ENCODE measurements at places on chromosomes 1 and 21.

GRCh38 chr1:9066945-9067807, 2.3 kb downstream of the SLC2A5 start:
- no peak for DNase-seq

- no peak for DNase-seq
Measured at GRCh38 chr1:188872376-188872775, 1605.3 kb downstream of the BRINP3 start.

DNA sequence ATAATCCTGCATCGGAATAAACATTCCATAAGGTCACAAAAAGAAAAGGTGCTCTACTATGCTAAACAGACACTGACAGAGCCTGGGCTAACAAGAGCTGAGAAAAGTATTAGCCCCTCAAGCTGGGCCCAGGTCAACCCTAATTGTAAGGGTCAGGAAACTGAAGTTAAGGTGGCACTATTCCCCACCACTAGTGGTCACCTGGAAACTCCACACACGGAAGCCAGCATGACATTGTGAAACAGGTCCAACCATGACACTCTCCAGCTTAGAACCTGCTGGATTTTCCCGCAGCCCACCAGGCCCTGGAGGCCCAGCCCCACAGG, 1.2 kb downstream of the PTTG1IP start:
- no peak for DNase-seq

- no peak for DNase-seq
Measured at GRCh38 chr21:35468991-35469390, 419.9 kb upstream of the RUNX1 start.

- no peak for DNase-seq
Measured at GRCh38 chr1:28135371-28136168, 40.9 kb downstream of the PTAFR start.

GRCh38 chr21:33388188-33388587, 15.0 kb upstream of the IFNGR2 start:
- DNase-seq = no peak

DNA sequence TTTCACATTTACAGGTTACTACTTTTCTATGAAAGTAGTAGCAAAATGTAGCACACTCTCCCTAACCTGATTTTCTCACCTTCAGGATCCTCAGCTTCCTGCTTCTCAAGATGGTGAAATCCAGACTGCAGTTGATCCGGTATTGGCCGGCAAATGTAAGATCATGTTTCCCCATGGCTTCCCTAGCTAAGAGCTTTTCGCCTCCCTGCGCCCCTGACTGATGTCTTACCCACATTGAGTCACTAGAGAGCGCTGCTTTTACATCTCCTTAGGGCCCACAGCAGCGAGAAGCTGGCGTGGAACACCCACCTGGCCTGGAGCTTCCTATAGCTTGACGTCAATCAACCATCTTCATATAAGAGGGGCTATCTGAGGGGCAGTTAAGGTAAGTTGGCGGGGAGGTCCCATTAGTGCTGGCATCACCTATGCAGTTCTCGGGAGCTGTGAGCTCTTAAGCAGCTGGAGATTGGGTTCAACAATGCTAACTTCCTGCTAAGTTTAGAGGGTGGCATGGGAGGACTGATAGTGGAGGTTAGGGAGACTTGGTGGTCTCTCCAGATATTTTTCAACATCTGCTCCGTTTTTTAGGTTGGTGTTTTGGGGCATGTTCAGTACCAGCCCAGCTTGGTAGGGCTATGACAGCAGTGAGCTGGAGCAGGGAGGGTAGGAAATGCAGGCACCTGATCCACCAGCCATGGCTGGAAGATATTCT, 5.5 kb downstream of the PTPN7 start:
- DNase-seq = no peak

DNA sequence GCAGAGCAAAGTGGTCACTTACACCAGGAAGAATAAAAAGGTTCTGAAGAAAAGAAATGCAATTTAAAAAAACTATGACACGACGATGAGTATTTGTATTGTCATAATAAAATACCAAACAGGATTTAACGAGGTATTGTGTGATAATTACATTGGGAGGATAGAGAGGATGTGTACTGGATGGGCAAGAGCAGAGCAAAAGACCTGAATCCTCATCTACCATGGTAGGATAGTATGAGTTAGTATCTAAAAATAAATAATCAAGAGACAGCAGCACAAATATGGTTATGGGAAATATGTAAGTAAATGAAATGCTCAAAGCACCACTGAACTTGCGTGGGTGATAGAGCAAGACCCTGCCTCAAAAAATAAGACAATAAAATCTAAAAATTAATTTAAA, 162.6 kb downstream of the CDC42BPA start:
- DNase-seq = no peak

GRCh38 chr1:150207281-150207971, 28.5 kb downstream of the ANP32E start:
- no peak for DNase-seq

DNA sequence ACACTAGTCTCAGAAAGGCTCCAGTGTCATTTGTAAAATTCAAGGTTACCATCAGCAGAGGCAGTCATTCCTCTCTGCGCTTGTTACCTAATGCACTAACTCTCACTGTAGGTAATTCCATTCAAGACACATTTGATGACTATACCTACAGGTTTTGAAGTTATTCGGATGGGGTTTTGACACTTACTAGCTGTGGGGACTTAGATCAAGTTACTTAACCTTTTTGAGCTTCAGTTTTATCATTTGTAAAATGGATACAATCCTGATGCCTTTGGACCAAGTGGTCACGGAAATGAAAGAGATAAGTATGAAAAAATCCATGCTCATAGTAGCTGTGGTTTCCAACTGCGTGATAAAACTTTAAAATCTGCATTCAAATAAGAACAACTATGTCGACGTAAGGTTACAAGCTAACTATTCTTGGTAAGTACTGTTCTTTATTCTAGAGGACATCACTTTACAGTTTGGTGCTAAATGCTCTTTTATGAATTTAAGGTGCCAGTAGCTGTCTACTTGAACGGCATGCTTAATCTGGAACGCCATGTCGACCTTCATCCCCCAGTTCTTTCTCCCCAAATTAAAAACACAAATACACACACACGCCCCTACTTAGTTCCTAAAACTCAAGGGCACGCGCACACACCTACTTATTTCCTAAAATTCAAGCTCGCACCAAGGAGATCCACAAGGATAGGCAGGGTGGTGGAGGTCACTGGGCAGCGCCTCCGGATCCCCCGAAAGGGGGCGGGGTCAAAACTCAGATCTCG, 550 bp upstream of the NFYC start:
- no peak for DNase-seq

Data from vagina (tissue), 2 donors.